ENCODE measurements at places on chromosomes 3 and 15.

- DNase-seq: no peak
Measured at GRCh38 chr3:35594739-35595138, 44.6 kb upstream of the ARPP21 start.

GRCh38 chr3:71563827-71564226 is 19.7 kb downstream of the FOXP1 start:
- DNase-seq: no peak

- DNase-seq: no peak
Measured at GRCh38 chr3:45048244-45048643, 22.1 kb downstream of the CLEC3B start.

- DNase-seq: no peak
Measured at GRCh38 chr15:29672923-29673809, 149.1 kb downstream of the TJP1 start.

DNA sequence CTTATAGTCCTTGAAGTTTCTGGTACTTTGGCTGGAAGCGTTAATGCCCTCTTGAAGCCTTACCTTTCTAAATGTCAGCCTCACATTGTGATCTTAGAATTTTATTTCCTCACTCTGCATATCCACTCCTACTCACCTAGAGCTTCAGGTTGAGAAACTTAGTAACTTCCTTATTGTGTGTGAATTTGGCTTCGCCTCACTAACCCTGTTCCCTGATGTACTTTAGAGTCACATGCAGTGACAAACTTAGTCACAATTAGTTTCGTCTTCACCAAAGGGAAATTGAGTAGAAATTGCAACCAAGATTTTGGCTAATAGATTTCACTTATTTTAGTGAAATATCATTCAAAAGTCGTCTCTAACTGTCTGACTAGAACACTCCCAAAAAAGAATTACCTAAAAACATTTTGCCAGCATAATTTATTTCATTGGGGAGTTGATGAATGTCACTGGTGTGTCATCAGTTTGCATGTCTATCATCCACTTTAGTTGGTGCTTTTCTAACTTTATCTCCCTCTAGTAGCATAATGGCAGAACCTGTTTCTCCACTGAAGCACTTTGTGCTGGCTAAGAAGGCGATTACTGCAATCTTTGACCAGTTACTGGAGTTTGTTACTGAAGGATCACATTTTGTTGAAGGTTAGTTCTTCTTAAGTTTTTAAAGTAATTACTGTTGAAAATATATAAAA is 960 bp downstream of the MFN1 start:
- no peak for DNase-seq

DNA sequence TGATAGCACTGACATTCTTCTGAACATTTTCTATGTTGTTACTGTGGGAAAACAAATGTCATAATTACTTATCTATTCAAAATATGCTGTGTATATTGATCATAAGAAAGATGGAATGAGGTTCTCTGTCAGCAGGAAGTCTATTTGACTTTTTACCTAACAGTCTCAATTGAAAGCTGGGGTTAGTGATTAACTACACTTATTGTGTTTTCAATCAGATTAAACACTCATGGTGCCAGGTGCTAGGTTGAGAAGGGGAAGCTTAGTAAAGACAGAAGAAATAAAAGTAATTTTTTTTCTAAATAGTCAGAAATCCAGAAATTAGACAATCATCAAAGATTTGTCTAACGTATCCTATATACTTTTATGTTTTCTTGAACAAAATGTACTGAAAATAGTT is 281.0 kb upstream of the NR2E3 start:
- no peak for DNase-seq

DNA sequence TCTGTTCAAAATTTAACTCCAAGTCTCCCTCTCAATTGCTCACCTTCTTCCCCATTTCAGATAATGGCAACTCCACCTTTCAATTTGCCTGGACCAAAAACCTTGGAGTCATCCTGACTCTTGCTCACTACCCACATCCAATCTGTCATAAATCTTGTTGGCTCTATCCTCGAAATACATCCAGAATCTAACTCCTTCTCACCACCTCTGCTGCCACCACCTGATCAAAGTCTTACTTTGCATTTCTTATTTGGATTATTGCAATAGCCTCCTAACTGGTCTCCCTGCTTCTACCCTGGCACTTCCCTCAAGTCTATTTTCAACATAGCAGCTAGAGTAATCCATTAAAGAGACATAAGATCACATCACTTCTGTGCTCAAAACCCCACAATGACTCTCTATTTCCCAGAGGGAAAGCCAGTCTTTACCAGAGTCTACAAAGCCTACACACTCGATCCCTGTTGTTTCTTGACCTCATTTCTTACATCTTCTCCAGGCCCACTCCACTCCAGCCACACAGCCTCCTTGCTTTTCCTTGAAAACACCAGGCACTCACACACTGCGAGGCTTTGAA is 86.6 kb downstream of the GPR156 start:
- no peak for DNase-seq

- DNase-seq: no peak
Measured at GRCh38 chr15:45821390-45821789, 186.6 kb downstream of the SQOR start.

DNA sequence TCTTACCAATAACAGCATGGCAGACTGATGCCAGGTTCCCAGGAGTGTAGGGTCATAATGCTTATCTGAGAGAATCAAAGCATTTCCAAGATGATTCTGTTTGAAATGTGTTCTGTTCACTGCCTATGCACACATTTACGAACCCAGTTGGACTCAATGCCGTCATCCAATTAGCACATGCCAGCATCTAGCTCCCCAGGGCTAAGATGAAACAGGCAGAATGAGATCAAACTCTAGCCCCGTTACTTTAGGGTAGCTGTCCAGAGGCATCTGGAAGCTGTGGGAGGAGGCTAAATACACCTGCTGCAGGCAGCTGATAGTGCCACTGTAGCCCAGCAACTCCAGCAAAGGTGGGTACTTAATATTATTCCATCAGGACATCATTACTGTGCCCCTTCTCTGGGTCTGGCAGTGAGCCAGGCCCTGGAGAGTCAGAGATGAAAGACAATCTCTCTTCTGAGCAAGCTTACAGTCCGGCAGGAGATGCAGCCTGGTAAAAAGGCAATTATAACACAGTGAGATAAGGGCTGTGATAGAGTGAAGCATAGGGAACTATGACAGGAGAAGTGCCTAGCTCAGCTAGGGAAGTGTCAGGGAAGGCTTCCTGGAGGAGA is 156.4 kb upstream of the PPP2R3A start:
- no peak for DNase-seq

DNA sequence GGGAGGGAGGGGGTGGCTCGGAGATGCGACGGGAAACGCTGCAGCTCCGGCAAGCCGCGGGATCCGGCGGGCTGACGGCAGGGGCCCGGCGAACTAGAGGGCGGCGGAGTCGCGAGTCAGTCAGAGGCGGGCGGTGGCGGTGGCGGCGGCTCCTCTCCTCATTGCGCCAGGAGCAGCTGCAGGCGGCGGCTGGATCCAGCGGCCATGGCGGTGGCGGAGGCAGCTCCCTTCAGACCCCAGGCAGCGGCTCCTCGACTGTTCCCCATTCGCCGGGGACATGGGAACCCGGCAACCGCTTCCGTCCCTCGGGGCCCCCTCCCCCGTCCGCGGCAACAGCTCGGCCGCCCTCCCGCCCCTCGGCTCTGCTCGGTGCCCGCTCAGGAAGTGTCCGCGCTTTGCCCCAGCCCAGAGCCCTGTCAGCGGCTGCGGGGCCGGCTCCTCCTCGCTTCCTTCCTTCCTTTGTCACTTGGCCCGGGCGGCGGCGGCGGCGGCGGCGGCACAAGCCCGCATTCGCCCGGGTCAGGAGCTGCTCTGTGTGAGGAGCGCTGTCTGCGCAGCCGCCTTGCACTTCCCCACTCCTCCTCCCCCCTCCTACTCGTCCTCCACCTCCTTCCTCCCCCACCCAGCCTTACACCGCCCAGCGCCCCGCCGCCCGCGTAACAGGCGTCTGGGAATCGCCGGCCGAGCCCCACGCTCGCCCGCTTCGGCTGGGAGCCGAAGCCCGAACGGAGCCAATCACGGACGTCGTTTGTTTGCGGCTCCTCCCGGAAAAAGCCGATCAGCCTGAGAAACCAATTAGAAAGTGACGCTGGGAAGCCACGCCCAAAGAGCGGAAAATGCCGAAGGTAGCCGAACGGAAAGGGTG is at the start of gene GSK3B:
Gene GSK3B, minus strand, starts transcription at position 537 of the 865 bp plus-strand sequence. CDS start 1,013 bp downstream, outside the sequence.
- no peak for DNase-seq

- DNase-seq: peak; percentile 95
Measured at GRCh38 chr3:170414202-170414663, 4.4 kb upstream of the CLDN11 start.

GRCh38 chr15:68252925-68253534 is 23.5 kb upstream of the CLN6 start:
- DNase-seq: no peak

- DNase-seq: no peak
Measured at GRCh38 chr3:43000387-43000786, 21.3 kb downstream of the GASK1A start.

GRCh38 chr3:194800002-194800401 is 114.3 kb downstream of the FAM43A start:
- DNase-seq: no peak

GRCh38 chr15:52103217-52104207 is 9.1 kb downstream of the BCL2L10 start:
- DNase-seq: no peak

DNA sequence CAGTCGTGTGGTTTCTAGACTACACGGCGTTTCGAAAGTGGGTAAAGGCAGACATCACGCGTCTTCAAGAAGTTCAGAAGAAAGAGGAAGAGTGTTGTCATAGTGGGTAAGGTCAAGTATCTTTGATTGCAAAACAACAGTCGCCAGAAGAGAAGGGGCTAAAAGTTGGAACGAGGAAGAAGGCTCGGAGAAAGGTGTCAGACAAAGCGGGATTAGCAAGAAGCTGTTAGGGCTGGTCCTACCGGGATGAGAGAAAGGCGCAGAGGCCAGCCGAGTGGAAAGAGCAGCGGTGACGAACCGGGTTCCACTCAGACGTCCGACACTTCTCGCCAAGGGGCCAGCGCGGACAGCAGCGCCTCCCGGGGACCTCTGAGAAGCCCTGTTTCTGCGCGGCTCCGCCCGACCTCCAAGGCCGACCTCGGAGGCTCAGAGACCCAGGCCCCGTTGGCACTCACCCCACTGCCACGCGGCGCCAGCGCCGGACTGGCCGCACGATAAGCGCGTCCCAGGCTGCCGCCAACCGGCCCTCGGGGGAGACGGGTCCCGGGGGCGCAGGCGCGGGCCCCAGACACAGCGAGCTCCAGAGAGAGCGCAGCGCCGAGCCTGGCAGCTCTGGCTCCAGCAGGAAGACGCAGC is 436 bp downstream of the ADPGK start:
- DNase-seq: no peak

DNA sequence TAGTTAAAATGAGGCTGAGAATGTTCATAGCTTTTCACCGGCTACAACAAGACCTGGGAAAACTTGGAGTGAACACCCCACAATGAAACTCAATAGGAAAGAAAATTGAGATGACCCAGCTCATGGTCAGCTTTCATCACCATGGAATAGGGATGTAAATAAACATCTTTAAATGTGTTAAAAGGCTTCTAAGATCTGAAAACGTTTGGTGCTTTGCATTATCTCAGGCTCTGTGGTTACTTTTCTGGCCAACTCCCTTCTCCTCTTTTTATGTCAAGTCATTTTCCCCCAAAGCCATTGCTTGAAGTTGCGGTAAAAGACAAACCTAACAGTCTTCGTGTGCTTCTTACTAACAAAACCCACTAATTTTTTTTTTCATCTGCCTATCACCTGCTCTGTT is 195.8 kb downstream of the MECOM start:
- no peak for DNase-seq

- DNase-seq: no peak
Measured at GRCh38 chr15:73927476-73928240, 1.4 kb downstream of the LOXL1 start.

DNA sequence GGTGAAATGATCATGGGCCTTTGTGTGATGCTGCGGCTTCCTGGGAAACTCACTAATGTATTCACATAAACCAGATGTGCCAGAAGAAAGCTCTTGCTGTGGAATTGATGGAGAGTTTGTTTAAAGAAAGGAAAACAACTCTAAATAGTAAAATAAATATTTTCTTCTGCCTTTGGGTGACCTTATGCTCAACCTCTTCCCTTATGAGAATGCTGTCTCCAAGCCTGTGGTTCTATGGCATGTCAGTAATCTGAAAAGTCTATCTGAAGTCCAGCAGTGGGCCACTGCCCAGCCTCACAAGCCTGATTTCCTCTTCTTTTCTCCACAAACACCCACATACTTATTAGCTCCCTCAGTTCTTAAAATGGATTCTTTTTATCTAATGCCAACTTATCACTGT is 49.9 kb upstream of the PHLDB2 start:
- DNase-seq: no peak

Data from AG09319 (cell line).